ENCODE measurements at places on chromosomes 3 and 15.

- H3K36me3 ChIP-seq, result no peaks in the 10 kb centered on the region
- no peak overlapping the region for H3K27ac ChIP-seq
- H3K4me1 ChIP-seq, result no peaks in the 10 kb centered on the region
- DNase-seq, result no peak
- no peak overlapping the region for H3K4me3 ChIP-seq
These were observed 174.5 kb upstream of the LRIG1 start for GRCh38 chr3:66675366-66675765.

- H3K4me3 ChIP-seq, result no peak overlapping the region
- H3K27me3 ChIP-seq, result peaks cover 2% of the 10 kb centered on the region
- H3K36me3 ChIP-seq, result no peaks in the 10 kb centered on the region
- no peak for DNase-seq
These were observed 13.4 kb downstream of the RFTN1 start for GRCh38 chr3:16500093-16500492.

DNA sequence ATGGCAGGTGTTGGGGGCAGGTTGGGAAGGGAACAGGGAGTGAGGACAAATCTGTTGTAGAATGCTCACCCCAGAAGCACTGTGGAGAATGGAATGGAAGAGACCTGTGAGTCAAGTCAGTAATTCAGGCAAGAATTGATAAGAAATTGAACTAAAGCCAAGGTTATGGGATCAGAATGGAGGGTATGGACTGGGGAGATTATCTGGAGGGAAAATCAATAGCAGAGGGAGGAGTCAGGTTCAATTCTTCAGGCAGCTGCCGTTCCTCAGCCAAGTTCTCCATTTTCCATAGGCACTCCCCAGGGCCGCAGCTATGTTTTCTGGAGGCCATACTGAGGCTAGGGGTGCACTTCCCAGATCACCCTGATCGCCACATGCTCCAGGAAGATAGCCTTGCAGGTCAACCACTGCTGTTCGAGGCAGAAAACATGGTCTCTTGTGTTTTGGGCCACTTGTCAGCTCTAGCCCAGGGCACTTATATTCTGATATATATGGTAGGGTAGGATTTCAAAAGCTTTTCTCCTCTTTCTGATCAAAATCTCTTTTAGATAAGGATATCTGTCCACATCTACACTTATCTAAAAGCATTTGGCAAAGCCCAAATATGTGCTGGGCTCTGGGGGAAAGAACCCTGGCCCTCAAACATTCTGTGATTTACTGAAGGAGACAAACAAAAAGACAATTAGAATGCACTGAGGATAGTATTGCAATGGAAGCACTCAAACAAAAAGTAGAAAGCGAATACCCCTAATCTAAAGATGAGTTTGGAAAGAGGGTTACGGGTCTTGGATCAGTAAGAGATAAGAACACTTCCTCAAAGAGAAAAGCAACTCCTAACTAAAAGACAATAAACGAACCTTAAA lies 92.3 kb downstream of the TMEM212 start:
- no peaks in the 10 kb centered on the region for H3K4me1 ChIP-seq
- no peaks in the 10 kb centered on the region for H3K27me3 ChIP-seq
- H3K36me3 ChIP-seq, result no peaks in the 10 kb centered on the region
- DNase-seq, result no peak

DNA sequence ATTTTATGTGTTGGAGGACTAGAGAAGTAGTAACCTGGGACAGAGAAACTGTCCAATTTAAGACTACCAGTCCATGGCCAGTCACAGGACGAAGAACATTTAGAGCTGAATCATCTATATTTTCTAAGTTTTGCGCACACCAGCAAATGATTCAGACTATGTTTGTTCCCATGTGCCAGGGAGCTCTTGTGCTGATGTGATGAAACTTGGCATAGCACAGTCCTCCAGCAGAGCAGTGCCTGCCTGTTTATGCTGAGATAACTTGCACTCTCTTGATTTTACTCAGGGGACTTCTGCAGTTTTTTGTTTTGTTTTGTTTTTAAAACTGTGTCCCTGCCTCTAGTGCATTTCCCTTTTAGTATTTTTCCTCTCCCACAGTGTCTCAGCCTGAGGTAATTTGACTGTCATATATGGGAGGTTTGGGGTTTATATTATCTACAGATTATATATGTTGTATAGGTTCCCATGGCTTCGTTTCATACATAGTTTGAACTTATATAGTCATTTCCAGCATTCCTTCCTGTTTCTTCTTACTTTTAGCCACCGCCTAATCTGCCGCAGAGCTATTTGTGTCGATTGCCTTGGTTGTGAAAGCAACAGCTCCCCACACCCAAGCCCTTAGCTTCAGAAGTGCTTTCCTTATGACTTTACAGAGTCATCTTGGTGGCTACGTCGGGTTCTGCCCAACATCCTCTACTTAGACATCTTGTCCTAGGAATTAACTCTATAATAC lies 45.5 kb downstream of the PPM1L start:
- H3K4me1 ChIP-seq, result no peaks in the 10 kb centered on the region
- H3K27me3 ChIP-seq, result no peaks in the 10 kb centered on the region
- H3K4me3 ChIP-seq, result no peak overlapping the region
- H3K27ac ChIP-seq, result no peak overlapping the region

- peak overlapping the region; percentile 75 for H3K27ac ChIP-seq
- H3K4me3 ChIP-seq, result peak overlapping the region; percentile 92
- peak; percentile 39 for DNase-seq
- H3K27me3 ChIP-seq, result no peaks in the 10 kb centered on the region
- H3K36me3 ChIP-seq, result no peaks in the 10 kb centered on the region
These were observed 527 bp downstream of the CSNK1G1 start for GRCh38 chr15:64355348-64355943.

GRCh38 chr3:19645093-19645492 lies 288.9 kb downstream of the EFHB start:
- no peak for DNase-seq
- H3K27ac ChIP-seq, result no peak overlapping the region
- no peaks in the 10 kb centered on the region for H3K36me3 ChIP-seq
- H3K27me3 ChIP-seq, result no peaks in the 10 kb centered on the region
- no peaks in the 10 kb centered on the region for H3K4me1 ChIP-seq
- H3K4me3 ChIP-seq, result no peak overlapping the region
